ENCODE measurements at places on chromosomes 1 and 21. TPM values are rescaled to one million over a fixed set of nuclear protein-coding genes. Genes with fewer than 3 reads are reported as not detected.

Gene EXO1
- 19.6 TPM for total RNA-seq

Gene CRYBG2
- total RNA-seq: 5.6 TPM

DNA sequence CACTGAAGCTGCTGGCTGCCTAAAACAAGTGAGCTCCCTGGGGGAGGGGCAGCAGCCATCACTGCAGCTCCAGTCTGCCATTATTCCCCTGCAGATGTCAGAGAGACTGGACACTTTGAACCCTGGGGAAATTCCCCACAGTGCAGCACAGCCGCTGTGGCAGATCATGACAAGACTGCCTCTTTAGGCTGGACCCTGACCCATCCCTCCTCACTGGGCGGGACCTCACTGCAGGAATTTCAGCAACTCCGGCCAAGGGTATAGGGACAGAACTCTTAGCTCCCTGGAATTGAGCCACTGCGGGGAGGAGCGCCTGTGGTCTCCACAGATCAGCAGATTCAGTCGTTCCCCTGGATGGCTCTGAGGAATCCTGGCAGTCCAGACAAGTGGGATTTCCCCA, 964.6 kb downstream of the BRINP3 start:
- DNase-seq: no peak

DNA sequence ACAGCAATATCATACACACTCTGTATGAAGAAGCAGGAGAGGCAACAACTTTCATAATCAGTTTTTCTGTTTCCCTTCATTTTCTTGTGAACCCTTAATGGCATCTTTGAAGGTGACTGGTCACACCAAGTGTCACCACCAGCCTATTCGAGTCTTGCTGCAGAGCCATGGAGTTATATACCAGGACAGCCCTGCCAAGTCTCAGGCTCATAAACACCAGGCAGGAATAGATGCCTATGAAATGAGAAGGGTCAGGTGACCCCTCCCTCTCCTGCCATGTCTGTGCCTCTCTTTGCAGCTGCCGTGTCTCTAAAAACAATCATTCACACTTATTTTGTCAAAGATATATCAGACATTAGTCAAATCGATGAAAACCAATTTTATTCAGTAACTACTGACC, 28.0 kb downstream of the NECAP2 start:
- DNase-seq: no peak

DNA sequence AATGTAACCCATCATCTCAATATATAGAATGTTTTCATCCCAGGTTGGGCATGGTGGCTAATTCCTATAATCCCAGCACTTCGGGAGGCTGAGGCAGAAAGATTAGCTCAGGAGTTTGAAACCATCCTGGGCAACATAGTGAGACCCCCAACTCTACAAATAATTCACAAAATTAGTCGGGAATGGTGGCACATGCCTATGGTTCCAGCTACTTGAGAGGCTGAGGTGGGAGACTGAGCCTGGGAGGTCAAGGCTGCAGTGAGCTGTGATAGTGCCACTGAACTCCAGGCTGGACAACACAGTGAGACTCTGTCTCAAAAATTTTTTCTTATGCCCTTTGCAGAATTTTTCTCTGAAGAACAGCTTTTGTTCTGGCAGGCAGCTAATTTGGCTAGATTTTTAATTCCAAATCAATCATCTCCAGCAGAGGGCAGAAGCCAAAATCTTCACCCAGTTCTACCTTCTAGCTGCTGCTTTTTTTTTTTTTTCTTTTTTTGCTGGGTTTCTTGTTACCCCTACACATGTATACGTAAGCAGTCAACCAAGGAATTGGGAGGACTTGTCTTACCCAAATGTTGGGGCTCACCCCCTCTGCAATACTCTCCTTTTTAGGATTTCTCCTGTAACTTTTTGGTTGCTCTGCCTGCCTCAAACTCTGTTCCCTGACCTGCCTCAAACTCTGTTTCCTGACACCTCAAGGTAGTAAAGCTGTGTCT, 2.7 kb upstream of the RAD54L start:
- peak; percentile 28 for DNase-seq

- no peak for DNase-seq
Measured at GRCh38 chr21:24881506-24881905, 725.8 kb downstream of the MRPL39 start.

DNA sequence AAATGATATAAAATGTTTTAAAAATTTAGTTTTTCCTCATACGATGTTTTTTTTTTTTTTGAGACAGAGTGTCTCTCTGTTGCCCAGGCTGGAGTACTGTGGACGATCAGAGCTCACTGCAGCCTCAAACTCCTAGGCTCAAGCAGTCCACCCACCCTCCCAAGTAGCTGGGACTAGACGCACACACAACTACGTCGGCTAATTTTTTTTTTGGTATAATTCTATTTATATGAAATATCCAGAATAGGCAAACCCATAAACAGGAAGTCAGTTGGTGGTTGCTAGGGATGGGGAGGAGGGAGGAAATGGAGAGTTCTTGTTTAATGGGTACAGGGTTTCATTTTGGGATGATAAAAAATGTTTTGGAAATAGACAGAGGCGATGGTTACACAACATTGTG, 56.5 kb downstream of the WARS2 start:
- no peak for DNase-seq

DNA sequence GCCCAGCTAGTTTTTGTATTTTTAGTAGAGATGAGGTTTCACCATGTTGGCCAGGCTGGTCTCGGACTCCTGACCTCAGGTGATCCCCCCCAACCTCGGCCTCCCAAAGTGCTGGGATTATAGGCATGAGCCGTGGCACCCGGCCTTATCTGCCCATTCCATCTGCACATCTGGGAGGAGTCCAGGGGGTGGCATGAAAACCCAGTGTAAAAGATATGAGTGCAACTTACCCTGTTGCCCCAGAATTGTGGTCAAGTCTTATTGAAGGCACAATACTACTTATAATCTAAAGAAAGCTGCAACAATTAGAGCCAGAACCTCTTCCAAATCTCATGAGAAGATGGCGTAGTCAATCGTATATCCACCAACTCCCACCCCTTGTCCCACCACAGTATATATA, 18.4 kb downstream of the CTXND2 start:
- DNase-seq: no peak

DNA sequence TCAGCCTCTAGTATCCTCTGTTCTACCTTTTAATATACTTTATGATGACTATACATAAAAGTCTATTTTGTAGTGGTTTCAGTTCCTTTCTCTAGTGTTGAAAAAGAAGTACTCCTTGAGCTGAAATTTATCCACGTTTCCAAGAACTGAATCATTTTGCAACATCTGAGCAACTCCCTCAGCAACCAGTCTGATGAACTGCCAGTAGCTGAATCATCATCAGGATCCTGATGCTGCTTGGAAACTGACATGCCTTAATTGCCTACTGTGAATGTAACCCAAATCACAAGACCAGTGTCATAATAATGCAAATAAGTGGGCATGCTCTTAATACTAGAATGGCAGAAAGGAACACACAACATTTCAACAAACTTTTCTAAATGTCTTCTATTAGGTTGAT, 103.3 kb downstream of the CYYR1 start:
- peak; percentile 79 for DNase-seq

Data from foreskin keratinocyte (primary cell).